ENCODE measurements at places on chromosomes 7 and 10.

- no peak for DNase-seq
Observed at GRCh38 chr10:113939212-113939860, 84.9 kb downstream of the NHLRC2 start.

DNA sequence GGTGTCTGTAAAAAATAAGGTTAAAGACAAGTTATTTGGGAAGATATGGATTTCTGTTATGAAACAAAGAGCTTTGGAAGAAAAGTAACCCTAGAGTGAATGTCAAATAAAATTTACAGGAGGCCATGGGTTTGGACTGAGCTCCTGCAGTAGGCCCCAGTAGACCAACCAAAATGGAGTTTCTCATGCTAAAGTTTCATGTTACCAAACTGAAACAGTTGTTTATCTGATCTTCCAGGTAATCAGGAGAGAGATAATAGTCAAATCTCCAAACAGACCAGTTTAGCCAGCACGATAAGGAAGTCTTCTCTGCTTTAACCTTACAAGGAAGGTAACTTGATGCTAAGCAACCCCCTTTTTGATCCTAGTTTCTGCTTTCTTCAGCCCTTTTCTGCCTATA is 60.7 kb upstream of the ICA1 start:
- DNase-seq, result no peak

GRCh38 chr10:132040046-132040445 is 25.7 kb upstream of the JAKMIP3 start:
- no peak for DNase-seq

DNA sequence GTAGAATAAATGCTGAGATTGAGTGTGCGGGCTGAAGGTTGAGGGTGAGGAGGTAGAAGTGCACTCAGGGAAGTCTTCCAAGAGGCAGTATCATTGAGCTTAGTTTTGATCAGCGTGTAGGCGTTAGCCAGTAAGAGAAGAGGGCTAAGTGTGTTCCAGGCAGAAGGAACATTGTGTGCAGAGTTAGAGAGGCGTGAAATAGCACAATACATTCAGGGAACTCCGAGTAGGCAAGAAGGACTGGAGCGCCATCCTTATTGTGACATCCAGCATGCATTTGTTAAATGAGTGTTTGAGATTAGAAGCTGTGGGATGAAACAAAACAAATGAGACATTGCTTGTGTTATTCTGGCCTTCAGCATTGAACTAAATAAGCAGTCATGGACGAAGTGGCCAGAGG is 140.9 kb upstream of the MKLN1 start:
- DNase-seq, result no peak

- no peak for DNase-seq
Observed at GRCh38 chr10:88881922-88882645, 2.0 kb downstream of the STAMBPL1 start.

DNA sequence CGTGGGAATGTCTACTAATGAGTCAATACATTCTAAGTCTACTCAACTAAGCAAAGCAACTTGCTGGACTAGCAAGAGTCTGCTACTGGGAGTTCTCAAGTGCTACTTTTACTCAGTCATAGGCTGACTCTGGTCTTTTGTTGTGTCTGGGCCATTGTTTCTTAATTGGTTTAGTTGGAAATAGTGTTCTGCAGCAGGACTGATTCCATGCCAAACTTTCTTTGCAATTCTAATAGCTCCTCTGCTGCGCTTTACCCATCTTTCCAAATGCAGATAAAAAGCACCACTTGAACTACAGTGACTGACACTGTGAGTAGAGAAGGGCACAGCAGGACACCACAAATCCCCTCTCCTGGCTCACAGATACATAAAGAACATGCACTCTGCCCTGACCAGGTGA is 125.7 kb downstream of the CD36 start:
- no peak for DNase-seq

GRCh38 chr10:30435073-30435422 is 1.1 kb downstream of the MAP3K8 start:
- DNase-seq, result no peak

- DNase-seq, result no peak
Observed at GRCh38 chr10:96598846-96599245, 12.0 kb upstream of the TM9SF3 start.
